Suppressor macrophage treated with lipopolysaccharide for 1 hour (primary cell): ENCODE measurements at places on chromosomes 1 and 21.

DNA sequence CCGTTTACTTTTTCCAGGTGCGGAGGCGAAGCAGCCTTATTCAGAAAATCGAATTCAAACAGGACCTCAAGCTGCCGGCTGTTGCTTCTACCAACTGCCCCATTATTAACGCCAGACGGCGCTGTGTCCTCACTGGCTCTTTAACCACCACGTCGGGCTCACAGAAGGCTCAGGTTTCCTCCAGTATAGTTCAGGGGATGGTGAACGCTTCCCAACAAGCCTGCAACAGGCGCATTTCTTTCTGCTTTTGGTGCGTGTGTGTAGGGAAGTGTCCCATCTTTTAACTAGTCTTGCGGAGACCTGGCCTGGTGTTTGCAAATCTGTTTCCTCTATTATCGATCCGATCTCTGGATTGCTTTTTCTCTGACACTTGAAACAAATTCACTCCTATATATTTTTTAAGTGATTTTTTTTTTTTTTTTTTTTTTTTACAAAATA is 791 bp upstream of the STUM start:
- DNase-seq: peak; percentile 86

DNA sequence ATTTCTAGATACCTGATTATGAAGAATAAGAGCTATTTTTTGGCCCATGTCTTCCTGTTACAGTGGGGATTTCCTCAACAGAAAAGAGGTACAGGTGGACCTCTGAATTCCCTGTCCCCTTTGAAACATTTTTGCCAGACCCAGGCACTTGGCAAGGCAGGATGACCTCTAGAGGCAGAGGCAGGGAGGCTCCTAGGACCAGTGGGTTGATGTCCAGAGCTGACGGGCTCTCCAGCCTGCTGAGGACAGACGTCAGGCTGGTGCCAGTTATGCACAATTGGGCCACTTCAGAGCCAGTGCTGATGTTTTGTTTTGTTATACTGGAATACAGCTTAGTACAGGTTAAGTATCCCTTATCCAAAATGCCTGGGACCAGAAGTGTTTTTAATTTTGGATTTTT is 18.5 kb upstream of the A3GALT2 start:
- no peak for DNase-seq

- peak; percentile 80 for DNase-seq
Measured at GRCh38 chr1:33338440-33339211, 17.7 kb upstream of the A3GALT2 start.

DNA sequence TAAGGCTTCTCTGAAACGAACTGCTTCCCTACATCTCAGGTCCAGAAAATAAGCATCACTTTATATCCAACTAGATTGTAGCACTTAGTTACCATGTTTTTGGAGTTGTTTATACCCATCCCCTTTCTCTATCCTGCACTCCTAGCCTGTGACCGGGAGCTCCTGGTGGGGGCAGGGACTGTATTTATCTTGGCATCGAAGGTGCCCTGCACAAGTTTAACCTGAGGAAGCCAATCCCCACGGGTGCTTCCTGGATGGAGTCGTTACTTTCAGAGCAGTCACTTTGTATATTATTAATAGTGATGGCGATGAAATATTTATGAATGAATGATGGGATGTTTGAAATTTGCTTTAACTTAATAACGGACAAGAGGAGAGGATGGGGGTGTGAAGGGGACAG is 73.9 kb downstream of the KLHDC7A start:
- no peak for DNase-seq

DNA sequence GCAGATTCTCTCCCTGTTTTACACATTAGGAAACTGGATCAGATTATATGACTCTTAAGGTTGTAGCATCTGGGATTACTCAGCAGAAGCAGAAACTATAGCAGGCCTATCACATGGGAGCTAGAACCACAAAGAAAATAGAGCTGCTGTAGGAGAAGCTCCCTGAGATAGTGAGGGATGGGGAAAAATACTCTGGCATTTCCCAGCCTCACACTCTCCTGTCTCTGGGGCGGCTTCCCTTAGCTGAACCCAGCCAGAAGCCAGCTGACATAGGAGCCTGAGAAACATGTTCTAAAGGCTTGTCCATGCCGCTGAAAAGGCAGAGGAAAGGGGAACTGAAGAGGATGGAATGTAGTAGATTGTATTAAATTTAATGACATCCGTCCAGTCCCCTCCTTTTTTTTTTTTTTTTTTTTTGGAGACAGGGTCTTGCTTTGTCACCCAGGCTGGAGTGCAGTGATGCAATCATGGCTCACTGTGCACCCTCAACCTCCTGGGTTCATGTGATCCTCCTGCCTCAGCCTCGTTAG is 76.8 kb upstream of the DNAJC6 start:
- DNase-seq: no peak

- no peak for DNase-seq
Measured at GRCh38 chr1:37861151-37861550, 1.8 kb upstream of the MTF1 start.

DNA sequence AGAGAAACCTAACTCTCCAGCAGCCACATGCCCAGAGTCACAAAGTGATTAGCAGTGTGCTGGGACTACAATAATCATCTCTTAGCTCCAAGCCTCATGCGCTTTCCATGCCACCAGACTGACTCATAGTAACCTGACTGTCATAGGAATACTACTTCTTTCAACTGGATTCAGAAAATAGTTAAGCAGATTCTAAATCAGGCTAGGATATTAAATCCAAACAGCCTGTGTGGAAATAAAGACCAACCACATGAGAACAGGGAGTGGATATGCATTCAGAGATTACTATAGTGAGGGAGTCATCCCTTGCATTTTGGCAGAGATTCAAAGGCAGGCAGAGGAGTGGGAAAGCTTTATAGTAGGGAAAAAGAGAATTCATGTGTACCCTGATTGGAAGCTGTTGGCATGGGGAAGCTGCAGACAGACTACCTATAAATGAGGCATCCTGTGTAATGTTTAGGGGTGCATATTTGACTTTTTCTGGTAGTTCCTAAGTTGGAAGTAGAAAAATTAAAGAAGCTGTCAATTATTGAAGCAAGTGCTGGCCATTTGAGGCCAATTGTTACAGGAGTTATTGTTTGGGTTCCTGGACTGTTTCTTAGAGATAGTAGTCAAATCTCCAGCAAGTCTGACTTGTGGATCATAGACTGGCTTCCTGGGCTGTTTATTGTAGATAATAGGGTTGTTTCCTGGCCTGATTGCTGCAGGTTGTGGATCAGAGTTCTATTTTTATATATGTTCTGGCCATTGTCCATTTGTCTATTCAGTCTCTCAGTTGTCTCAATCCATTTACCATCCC is 31.7 kb upstream of the DNAH14 start:
- no peak for DNase-seq

DNA sequence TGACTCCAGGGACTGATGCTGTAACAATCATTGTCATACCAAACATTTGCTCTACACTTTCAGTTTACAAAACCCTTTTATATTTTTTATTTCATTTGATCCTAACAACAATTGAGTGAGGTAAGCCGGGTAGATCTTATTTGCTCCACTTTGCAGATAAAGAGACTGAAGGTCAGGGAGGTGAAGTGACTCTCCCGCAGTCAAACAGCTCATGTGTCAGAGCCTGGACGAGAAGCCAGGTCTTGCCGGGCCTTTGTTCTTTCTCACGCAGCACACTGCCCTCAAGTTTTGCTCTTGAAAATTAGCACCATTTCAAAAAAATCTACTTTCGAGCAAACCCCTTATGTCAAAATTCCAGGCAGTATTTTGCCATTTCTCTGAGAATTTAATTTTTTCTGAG is 65.2 kb downstream of the CD247 start:
- no peak for DNase-seq

- DNase-seq: no peak
Measured at GRCh38 chr1:197955486-197956394, 38.6 kb downstream of the LHX9 start.

- DNase-seq: no peak
Measured at GRCh38 chr1:154199563-154199879, 6.6 kb downstream of the CFAP141 start.

DNA sequence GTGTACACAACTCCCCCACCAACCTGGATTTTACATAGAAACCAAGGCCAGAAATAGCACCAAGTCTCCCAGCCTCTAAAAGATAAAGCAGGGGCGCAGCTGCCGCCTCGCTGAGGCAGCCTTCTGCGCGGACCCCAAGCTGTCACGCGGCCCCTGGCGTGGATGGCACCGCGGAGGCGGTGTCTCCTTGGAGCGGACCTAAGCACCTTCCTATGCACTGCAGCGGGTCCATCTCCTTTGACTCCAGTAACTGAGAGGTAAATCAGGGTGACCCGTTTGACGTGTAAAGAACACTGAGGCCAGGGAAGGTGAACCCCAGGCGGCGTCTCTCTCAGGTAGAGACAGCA is 17.0 kb downstream of the ZNF697 start:
- no peak for DNase-seq

GRCh38 chr1:33897092-33897725 is 33.3 kb downstream of the HMGB4 start:
- no peak for DNase-seq

DNA sequence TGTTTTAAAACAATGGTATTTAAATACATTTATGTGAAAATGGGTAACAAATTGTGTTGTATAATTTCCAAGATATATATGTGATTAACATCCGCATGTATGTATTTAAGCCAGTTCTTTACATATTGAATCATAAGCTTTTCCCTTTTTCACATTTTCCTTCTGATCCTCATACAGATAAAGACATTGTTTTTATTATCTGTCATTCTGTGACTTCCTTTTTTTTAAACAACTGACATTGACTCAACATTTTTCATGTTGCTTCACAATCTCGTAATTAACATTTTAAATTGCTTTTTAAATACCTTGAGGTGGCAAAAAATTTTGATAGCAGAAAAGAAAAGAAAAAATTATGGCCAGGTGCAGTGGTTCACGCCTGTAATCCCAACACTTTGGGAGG is 1.4 kb downstream of the STXBP3 start:
- DNase-seq: peak; percentile 66

GRCh38 chr1:157969697-157970485 is 23.6 kb upstream of the KIRREL1 start:
- peak; percentile 47 for DNase-seq

- DNase-seq: no peak
Measured at GRCh38 chr1:184843732-184844495, 89.3 kb upstream of the EDEM3 start.

DNA sequence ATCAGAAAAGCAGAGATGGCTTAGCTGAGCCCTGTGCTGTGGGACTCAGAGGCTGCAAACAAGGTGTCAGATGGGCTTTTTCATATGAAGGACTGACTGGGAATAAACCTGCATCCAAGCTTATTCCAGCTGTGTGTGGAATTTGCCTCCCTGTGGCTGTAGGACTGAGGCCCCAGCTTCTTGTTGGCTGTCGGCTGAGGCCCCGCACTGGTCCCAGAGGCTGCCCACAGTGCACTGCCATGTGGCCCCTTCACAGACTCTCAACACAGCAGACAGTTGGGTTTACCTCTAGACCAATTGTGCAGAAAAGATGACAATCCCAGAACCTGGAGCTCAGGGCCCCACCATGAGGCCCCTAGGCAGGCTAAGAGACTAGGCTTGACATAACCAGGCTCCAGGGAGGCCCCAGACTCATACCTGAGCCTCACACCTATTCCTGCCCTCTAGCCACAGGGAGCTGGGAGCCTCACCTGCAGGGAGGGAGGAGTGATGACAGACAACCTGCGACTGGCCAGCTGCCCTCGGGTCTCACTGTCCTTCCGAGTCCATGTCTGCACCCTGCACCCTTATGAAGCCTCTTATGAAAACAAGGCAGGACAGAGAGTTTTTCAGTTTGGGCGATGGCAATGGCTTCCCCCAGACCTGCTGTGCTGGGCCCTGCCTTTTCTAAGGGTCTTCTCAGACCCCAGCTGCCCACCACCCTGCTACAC is 615.5 kb downstream of the NPHP4 start:
- DNase-seq: no peak

- DNase-seq: peak; percentile 79
Measured at GRCh38 chr1:202852163-202852904, 36.6 kb downstream of the RABIF start.

GRCh38 chr1:175178056-175178455 is 14.5 kb downstream of the KIAA0040 start:
- DNase-seq: no peak

DNA sequence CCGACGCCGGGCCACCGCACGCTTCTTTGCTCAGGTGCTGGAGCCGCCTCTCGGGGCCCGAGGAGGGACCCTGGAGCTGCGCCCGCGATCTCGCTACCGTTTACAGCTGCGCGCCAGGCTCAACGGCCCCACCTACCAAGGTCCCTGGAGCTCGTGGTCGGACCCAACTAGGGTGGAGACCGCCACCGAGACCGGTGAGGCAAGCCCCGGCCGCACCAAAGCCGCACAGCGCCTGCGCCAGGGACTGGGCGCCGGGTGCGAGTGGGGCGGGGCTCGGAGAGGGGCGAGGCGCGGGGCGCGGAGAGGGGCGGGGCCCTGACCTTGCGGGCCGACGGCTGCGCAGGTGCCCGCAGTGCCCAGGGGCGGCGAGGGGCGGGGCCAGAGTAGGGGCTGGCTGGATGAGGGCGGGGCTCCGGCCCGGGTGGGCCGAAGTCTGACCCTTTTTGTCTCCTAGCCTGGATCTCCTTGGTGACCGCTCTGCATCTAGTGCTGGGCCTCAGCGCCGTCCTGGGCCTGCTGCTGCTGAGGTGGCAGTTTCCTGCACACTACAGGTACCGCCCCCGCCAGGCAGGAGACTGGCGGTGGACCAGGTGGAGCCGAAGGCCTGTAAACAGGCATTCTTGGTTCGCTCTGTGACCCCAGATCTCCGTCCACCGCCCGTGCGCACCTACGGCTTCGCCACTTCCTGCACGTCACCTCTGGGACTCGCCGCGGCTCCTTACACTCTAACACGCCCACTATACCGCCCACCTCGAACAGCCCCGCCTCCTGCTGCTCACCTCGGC is 9.8 kb upstream of the CDC20 start:
- DNase-seq: peak; percentile 14

- peak; percentile 32 for DNase-seq
Measured at GRCh38 chr1:211697356-211697755, 21.9 kb upstream of the NEK2 start.

DNA sequence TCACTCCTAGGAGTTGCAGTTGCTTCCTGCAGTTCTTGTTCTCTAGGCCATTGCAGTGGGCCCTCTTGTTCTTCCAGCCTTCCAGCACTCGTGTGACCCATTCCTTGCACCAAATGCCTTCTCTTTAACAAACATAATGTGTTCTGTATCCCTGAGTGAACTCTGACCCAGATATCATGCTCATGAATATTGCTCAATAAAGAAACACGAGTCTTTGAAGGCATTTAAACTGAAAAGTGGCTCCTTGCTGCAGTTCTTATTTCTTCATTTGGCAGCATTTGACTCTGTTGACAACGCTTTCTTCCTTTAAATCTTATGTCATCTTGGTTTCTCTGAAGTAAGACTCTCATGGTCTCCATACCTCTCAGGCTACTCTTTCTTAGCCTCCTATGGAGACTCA is 100.7 kb upstream of the PDE4B start:
- no peak for DNase-seq

- DNase-seq: no peak
Measured at GRCh38 chr1:39980555-39981313, 25.8 kb downstream of the MFSD2A start.

GRCh38 chr21:45465105-45465504 is 60.1 kb downstream of the COL18A1 start:
- DNase-seq: no peak

- no peak for DNase-seq
Measured at GRCh38 chr1:45470306-45470798, 20.6 kb downstream of the TESK2 start.

- DNase-seq: peak; percentile 49
Measured at GRCh38 chr1:111236379-111236778, 8.9 kb downstream of the CHI3L2 start.
